ENCODE measurements at places on chromosomes 3 and 15. TPM values are rescaled to one million over a fixed set of nuclear protein-coding genes. Genes with fewer than 3 reads are reported as not detected.

DNA sequence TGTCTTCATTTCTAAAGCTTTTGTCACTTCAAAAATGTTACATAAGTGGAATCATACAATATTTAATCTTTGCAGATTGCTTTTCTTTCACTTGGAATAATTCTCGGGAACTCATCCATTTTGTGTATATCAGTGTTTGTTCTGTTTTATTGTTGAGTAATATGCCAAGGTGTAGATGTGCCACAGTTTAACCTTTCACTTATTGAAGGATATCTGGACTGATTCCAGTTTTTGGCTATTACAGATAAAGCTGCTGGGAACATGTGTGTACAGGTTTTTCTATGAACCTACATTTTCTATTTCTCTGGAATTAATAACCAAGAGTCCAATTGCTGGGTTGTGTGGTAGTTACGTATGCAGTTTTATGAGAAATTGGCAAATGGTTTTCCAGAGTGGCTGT lies 334.9 kb downstream of the PTPRG start:
- no peaks in the 10 kb centered on the region for H3K27me3 ChIP-seq
- H3K27ac ChIP-seq: no peak overlapping the region
- no peak for DNase-seq
- peaks cover 6% of the 10 kb centered on the region for H3K4me1 ChIP-seq

DNA sequence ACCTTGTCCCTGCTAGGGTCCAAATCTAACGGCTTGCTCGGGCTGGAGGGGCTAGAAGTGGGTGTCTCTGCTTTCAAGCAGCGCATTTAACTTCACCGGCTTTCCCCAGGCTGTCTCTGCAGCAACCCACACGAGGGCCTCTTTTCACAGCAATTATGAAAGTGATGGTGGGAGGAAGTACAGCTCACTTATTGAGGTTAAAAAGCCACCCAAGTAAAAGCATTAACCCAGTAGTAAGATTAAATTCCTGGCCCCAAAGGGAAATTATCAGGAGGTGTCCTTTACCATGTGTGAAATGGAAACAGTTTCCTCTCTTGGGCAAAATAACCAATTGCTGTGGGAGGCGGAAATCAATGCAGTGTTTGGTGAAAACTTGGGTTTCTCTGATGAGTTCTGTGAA lies 41.1 kb downstream of the NGRN start:
- no peaks in the 10 kb centered on the region for H3K27me3 ChIP-seq
- no peak overlapping the region for H3K27ac ChIP-seq
- peaks cover 7% of the 10 kb centered on the region for H3K4me1 ChIP-seq
- no peak for DNase-seq
- no peak overlapping the region for H3K4me3 ChIP-seq
- no peaks in the 10 kb centered on the region for H3K36me3 ChIP-seq

DNA sequence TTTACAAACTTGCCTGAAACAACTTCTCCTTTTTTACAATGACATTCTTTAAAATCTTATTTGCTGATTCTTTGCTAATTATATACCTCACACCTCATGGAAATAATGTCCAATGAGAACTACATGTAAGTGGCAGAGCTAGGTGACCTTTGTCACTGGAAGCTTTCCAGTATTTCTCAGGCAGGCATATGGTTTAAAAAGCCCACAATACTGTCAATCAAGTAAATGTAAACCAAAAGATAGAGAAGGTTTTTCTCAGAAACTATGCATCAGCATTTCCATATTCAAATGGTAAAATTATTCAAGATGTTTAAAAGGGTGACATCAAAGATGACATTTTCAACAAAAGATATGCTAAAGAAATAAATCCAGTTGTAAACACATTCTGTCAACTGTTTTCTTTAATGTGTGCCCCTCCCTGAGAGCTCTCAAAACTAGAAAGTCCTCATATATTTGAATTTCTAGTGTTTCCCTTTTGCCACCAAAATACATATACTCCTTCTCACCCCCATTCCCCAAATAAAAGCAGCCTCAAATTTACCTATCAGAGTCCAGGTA lies 10.1 kb upstream of the STRIT1 start:
- no peak overlapping the region for H3K27ac ChIP-seq
- no peak for DNase-seq
- no peak overlapping the region for H3K4me3 ChIP-seq
- H3K27me3 ChIP-seq: no peaks in the 10 kb centered on the region

DNA sequence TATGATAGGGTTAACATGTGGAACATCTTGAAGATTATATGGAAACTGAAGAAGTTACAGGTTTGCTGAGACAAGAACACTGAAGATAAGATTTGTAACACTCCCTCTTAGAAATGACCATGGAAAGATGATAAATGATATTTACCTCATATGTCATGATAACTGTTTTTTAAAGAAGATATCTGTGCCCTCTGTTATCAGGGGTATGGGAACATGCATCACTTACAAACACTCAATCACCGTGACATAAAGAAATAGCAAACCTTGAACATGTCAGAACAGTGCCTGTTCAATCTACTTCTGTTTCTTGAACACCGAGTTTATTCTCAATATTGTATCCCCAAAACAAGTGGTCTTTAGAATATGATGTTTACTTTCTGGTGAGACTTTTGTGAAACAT lies 149.4 kb downstream of the ROBO2 start:
- no peaks in the 10 kb centered on the region for H3K4me1 ChIP-seq
- H3K27ac ChIP-seq: no peak overlapping the region
- H3K36me3 ChIP-seq: no peaks in the 10 kb centered on the region
- no peak overlapping the region for H3K4me3 ChIP-seq
- no peak for DNase-seq
- no peaks in the 10 kb centered on the region for H3K27me3 ChIP-seq

DNA sequence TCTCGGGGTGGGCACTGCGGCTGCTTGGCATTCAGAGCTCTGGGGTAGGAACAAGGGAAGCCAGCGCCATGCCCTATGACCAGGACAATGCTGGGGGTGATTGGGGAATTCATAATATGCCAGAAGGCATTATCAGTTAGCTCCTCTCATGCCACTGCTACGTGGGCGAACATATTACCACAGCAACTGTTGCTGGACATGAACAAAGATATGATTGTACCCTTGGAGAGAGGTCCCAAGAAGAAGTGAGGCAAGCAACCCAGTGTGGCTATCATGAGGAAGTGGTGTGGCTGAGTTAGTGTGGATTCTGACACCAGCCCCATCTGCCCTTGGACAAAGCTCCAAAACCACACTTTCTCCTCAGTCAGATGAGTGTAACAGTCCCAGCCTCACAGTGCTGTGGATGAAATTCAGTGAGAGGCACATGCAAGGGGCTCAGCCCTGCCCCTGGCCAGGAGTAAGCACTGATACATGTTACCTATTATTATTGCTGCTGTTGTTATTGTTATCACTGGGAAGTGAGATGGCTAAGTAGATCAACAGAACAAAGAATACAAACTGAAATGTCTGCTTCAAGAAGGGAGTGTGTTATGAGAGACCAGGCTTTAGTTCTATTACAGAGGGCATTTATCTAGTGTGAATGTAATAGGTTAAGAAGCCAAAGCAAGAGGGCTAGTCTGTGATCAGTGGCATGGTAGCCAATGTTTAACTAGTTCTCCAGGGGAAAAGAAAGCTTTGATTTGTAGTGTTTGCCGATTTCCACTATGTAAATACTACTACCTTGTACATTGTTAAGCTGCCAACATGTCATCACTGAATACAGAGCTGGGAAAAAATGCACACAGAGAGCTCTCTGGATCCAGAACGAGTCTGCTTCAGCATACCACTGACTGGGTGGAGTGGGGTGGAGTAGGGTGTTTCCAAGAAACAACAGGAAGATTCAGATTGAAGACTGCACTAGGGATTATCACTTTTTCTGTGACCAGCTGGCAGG lies 222.3 kb upstream of the EIF1B start:
- H3K36me3 ChIP-seq: no peaks in the 10 kb centered on the region
- H3K27ac ChIP-seq: no peak overlapping the region
- H3K4me3 ChIP-seq: no peak overlapping the region
- H3K27me3 ChIP-seq: no peaks in the 10 kb centered on the region

DNA sequence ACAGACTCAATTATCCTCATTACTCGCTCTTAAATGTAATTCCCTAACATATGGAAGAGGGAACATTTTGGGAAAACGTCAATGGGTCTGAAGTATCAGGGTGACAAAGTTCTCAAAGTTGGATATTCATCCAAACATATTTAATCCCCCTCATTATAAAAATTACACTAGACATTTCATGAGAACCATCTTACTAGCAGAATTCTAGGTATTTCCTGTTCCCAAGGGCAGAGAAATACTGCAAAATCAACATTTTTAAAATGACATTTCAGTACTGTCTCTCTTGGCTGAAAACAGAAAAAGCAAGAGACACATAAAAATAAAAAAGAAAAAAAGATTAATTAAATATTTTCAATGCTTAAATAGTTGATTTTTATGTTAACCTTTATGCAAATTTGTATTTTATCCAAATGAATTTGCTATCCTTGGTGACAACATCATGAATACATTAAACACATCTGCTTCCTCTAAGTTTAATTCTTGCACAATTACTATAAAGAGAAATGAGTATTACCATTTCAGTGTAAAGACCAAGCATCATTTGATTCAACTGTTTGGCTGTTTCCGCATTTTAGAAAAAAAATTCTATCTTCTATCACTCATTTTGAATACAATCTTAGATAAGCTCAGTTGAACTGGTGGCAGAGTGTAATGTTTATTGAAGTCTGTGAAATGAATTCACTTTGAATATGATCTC lies 114.8 kb upstream of the COL8A1 start:
- no peaks in the 10 kb centered on the region for H3K27me3 ChIP-seq
- H3K27ac ChIP-seq: no peak overlapping the region
- H3K36me3 ChIP-seq: no peaks in the 10 kb centered on the region
- no peak for DNase-seq
- H3K4me3 ChIP-seq: no peak overlapping the region

DNA sequence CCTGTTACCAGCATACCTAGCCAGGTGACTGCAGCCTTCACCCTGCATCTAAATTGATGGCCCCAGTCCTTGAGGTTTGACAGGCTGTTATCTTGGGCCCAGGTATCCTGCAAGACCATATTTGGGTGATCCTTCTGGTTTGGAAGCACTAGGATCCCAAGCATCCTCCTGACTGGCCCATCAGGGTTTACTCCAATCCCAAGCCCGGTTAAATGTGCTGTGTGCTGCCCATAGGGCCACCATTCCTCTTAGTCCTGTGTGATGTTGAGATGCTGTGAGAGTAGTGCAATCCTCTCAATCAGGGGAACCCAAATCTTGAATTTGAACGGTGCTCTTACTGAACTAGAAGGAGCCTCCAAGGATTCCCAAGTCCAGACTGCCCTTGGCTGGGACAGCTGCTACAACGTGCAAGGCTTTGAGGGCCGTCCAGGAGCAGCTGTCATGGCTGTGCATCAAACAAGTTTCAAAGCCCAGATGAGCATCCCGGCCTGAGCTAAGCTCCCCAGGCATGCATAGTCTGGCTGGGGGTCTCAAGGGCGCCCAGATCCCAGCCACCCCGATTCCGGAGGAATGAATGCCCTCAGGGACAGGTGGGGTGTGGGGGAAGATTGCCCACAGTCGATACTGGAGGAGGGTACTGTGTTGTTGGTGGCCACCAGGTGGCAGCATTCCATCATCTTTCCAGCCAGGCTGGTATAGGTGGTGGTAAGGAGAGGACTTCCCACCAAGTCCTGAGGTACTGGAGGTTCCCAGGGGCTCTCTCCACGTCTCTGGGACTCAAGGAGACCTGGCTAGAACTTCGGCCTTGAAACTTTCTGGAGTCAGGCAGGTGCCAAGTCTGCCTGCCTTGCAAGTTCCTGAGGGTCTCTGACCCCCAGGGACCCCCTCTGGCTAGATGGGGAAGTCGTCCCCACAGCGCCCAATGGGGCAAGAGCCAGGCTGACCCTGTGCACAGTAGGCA lies 32.6 kb downstream of the RBM5 start:
- peaks cover 13% of the 10 kb centered on the region for H3K36me3 ChIP-seq
- DNase-seq: peak; percentile 82
- H3K27ac ChIP-seq: no peak overlapping the region
- no peaks in the 10 kb centered on the region for H3K4me1 ChIP-seq
- no peaks in the 10 kb centered on the region for H3K27me3 ChIP-seq

- H3K4me1 ChIP-seq: no peaks in the 10 kb centered on the region
- no peak overlapping the region for H3K27ac ChIP-seq
- no peak overlapping the region for H3K4me3 ChIP-seq
- no peaks in the 10 kb centered on the region for H3K27me3 ChIP-seq
- DNase-seq: no peak
These were observed 45.9 kb upstream of the WDR5B start for GRCh38 chr3:122461806-122462205.

DNA sequence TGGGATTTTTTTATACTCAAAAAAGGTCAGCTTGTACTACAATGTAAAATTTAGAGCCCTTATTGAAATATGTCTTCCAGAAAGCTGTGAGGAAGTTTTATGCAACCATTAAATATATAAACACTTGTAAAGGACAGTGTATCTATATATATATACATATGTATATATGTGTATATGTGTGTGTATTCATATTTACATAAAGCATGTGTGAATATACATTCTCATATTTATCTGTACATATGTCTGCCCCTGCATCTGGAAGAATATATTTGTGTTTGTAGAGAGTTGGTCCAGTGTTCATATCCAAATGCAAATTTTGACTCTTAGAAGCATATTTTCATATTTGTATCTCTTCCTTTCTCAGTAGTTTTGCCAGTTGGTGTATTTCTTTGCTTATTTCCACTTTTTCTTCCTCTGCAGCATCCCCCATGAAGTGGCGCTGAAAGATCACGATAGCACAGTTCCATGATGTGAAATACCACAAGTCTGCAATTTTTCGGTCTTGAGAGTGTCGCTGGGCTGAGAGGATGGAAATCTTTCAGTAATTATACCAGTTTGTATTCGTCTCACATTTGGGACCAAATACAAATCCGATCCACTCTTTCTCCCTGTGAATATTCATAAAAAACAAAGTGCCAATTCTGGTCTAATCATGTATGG lies 311.7 kb upstream of the DPH6 start:
- H3K27me3 ChIP-seq: no peaks in the 10 kb centered on the region
- no peaks in the 10 kb centered on the region for H3K36me3 ChIP-seq
- no peak overlapping the region for H3K27ac ChIP-seq
- H3K4me1 ChIP-seq: no peaks in the 10 kb centered on the region
- H3K4me3 ChIP-seq: no peak overlapping the region
- DNase-seq: no peak

DNA sequence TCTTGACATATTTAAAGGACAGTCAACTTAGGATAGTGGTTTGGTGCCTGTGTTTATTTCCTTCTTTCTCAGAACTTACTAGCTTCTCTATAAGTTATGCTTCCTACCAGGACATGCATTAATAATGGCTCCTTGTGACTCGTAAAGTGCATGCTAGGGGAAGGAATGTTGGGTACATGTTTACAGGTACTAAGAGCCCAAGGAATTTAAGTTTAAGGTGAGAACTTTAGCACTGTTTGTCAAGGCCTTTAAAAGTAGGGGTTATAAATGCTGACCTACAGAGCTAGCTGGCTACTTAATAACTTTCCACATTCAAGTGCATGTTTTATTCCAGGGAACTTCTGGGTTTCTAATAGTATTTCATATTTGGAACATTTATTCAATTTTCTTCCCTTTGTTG lies at the start of gene TMEM207:
Gene TMEM207, minus strand, starts transcription at position 101 of the 400 bp plus-strand sequence. Its CDS starts 92 bp downstream, at position 9.
- no peak within 1 kb of the TSS for H3K4me3 ChIP-seq
- H3K4me1 ChIP-seq: no peaks in the 10 kb centered on the region
- no peak for DNase-seq
- no peaks in the 10 kb centered on the region for H3K27me3 ChIP-seq
- no peak within 1 kb of the TSS for H3K27ac ChIP-seq
- H3K36me3 ChIP-seq: no peaks in the 10 kb centered on the region

- peak overlapping the region; percentile 39 for H3K27ac ChIP-seq
- H3K36me3 ChIP-seq: no peaks in the 10 kb centered on the region
- DNase-seq: no peak
- no peaks in the 10 kb centered on the region for H3K27me3 ChIP-seq
- H3K4me3 ChIP-seq: no peak overlapping the region
These were observed 342.8 kb downstream of the TBC1D5 start for GRCh38 chr3:17399586-17399985.

Gene OR5H2
- not detected for total RNA-seq

Gene THSD4
- not detected for total RNA-seq

Gene MKRN2OS
- total RNA-seq: not detected

Gene ZIC1
- total RNA-seq: not detected

Gene BNIP2
- total RNA-seq: 91.2 TPM

Gene ADCY5
- not detected for total RNA-seq

Gene PPP1R2
- total RNA-seq: 81.8 TPM

Measured in B cell (primary cell).